ENCODE measurements at places on chromosomes 5 and 9.

GRCh38 chr9:81414836-81415235, 274.5 kb downstream of the TLE1 start:
- no peak for DNase-seq

DNA sequence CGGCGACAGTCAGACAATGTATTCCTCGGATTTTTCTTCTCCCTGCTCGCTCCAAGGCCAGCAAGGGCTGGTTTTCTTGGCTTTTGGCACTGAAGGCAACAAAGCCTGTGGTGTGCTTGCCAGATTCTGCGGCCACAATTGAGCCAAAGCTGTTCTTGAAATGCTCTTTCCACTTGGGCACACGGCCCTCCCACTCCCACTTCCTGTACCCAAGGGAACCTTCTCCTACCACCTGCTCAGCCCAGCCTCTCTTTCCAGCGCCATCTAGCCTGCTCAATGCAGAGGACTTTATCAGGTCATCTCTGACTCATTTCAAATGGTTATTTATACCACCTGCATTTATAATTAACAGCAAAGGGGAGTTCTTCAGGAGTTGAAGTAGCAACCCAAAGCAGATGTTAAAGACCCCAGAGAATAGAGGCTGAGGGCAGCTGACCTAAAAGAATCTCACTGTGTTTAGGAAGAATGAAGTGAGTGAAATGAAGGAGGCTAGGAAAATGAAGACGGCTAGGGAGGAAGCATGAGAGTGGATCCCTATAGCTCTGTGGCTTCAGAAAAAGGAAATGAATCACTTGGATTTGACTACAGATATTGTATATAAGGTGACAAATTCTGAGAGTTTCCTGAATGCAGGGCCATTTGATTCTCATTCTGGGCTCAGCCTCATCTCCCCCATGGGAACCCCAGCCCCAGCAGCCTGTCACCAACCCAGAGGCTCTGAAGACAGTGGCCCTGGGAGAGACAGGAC, 439.0 kb downstream of the ENC1 start:
- DNase-seq, result no peak

GRCh38 chr5:136909906-136910305, 544.6 kb upstream of the TRPC7 start:
- DNase-seq, result no peak

- DNase-seq, result no peak
Measured at GRCh38 chr9:121222524-121223171, 21.0 kb upstream of the RAB14 start.

DNA sequence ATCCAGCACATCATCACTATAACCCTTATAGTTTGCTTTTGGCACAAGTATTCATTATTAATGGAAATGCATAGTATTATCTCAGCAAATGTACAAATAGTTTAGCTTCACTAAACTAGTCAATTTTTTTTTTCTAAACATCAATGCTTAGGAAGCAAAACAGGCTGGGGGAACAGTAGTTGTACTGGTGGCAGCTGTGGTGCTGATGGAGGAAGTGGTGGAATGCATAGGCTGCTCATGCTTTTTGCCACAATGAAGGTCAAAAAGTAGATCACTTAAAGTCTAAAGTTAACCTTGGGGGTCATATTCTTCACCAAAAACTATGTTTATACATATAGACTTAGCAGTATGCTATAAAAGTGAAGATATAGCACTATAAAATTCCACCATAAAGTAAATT, 36.3 kb upstream of the CDKN2B start:
- no peak for DNase-seq

DNA sequence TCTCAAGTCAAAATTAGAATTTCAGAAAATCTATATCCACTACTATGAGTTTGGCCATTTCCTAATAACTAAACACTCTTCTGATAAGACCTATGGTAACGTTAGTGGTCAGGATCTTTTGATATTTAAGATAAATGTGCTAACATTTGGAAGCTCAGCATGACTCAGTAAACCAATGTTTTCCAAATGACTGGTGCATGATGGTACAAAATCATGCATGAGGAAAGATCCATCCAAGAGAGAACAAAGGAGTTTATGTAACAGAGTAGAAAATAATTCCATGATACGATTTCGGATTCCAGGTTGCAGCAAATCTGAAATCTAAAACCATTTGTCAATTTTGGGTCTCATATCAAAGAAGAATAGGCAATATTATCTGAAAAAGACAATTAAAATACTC, 279.2 kb downstream of the NSG2 start:
- no peak for DNase-seq

DNA sequence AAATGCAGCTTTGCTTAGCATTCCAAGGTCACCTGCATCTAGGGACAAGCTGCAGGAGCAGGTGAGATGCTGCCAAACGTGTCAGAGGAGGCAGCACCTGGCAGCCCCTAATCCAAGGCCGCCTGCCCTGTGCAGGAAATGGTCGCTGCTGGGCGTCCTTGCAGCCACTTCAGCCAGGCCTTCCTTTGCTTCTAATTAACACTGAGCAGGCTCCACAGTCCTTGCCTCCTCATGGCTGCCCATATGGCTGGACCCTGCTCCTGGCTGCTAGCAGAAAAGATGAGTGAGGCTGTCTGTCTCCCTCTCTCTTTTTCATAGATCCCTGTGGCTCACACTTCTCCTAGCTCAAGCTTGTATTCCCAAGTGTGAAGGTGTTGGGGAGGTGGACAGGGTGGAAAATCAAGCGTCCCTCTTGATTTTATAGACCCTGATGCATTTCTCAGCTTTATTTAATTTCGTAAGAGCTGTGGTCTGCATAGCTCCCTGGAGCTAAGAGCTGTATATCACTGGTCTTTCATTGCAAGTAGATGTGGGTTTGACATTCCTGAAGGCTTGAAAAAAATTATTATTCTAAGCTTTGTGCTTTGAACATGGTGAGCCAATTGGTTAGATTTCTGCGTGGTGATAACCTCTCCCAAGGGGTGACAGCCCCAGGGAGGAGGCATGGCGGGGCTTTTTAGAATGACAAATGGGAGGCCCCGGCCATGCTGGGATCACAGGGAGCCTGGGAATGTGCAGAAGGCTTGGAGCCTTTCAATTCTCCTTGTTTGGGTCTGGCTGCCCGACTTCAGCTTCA, 193.8 kb downstream of the SLIT3 start:
- no peak for DNase-seq

DNA sequence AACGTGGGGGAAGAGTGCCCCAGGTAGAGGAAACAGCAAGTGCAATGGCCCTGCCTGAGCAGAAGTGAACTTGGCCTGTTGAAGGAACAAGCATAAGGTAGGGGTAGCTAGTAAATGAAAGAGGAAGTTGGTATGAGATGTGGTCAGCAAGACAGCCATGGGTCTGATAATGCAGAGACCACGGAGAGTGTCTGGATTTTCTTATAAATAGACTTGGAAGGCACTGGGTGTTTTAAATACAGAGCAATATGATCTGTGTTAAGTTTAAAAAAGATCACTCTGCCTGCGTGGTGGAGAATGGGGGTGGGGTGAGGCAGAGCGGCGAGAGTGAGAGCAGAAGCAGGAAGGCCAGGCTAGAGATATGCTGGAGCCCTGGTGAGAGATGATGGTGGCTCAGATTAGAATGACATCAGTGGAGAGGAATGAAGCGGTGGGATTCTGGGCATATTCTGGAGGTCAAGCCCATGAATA, 4.2 kb downstream of the ADAM19 start:
- DNase-seq, result peak; percentile 29

DNA sequence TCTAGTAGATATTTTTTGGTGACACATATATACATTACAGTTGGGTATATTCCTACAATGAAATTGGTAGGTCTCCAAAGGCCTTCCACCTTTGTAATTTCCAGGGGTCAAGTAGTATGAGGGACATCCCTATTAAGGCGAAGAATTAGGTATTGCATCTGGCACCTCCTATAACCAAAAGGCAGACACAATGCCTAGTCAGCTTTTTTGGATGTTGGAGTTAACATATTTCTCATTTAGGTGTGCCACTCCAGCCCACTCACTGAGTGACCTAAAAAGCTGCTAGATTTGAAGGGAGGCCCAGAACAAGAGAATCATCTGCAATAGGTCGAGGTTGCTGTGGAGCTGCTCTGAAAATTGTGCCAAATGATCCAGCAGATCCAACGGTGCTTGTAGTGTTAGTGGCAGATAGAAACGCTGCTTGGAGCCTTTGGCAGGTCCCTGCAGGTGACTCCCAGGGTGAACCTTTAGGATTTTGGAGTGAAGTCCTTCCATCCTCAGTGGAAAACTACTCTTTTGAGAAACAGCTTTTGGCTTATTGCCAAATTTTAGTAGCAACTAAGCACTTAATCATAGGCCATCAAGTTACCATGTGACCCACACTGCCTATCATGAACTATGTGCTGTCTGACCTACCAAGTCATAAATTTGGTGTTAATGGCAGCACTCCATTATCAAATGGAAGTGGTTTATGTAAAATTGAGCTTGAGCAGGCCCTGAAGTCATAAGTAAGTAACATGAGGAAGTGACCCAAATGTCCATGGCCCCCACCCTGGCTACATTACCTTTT, 15.7 kb upstream of the FNIP1 start:
- no peak for DNase-seq

DNA sequence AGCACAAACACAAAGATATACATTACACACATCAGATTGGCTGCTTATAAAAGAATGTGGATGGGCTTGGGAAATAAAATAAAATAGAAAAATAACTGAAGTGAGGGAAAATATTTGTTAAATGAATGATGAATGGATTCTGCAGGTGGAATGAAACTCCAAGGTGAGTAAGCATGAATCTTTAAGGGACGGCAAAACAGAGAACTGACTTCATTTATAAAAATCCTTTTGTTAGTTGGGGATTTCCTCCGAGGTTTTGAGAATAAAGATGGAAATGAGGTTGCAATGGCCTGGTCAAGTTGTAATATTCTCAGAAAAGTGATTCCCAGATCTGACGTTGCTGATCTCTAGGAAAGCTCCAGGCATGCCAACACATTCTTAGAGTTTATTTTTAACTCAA, 20.9 kb upstream of the SEMA6A start:
- DNase-seq, result no peak

GRCh38 chr5:4309026-4309425, 713.4 kb downstream of the IRX1 start:
- no peak for DNase-seq

DNA sequence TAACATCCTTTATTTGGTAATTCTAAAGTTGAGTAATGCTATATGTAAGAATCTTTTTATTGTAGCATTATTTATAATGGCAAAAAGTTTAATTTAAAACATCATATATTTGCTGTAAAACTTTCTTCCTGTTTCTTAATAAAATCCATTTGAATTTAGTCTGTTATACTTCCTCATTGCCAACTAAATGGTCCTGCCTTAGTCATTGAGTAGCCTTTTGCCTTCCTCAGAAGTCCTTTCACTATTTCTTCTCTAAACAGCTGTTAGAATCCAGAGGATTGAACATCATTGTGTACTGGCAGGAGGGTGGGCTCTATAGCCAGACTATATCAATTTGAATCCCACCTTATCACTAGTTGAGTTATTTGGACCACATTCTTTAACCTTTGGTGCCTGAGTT, 11.0 kb downstream of the SLC44A1 start:
- DNase-seq, result no peak
